WTC11 (cell line): ENCODE measurements at places on chromosomes 12 and 14. TPM values are rescaled to one million over a fixed set of nuclear protein-coding genes. Genes with fewer than 3 reads are reported as not detected.

The BDKRB2 gene
- 0.17 to 0.30 TPM (median 0.18 TPM) in 3 replicates for total RNA-seq

The TSPAN19 gene
- total RNA-seq = 0.23 to 0.53 TPM in 2 of 3 replicates, not detected in the other

The PPP1R36 gene
- total RNA-seq = 0.55 to 0.70 TPM (median 0.64 TPM) in 3 replicates

The HPD gene
- total RNA-seq = 0.39 to 0.48 TPM (median 0.44 TPM) in 3 replicates

The EIF2S1 gene
- total RNA-seq = 123 to 137 TPM (median 125 TPM) in 3 replicates

The KRT77 gene
- total RNA-seq = not detected in 3 replicates

The RPAP3 gene
- 34.4 to 44.3 TPM (median 40.6 TPM) in 3 replicates for total RNA-seq

The KRT81 gene
- 0.21 to 0.70 TPM (median 0.34 TPM) in 3 replicates for total RNA-seq

The SLC5A8 gene
- total RNA-seq = 0.05 to 0.07 TPM in 2 of 3 replicates, not detected in the other

The HVCN1 gene
- total RNA-seq = 5.7 to 8.4 TPM (median 7.9 TPM) in 3 replicates

The CCDC175 gene
- total RNA-seq = 0.16 to 0.27 TPM in 2 of 3 replicates, not detected in the other

The NRL gene
- 1.3 to 2.3 TPM (median 1.6 TPM) in 3 replicates for total RNA-seq

The JKAMP gene
- 29.1 to 33.2 TPM (median 31.7 TPM) in 3 replicates for total RNA-seq

The TSPAN11 gene
- 4.6 to 6.1 TPM (median 5.3 TPM) in 3 replicates for total RNA-seq
